ENCODE measurements at places on chromosomes 6 and 20.

DNA sequence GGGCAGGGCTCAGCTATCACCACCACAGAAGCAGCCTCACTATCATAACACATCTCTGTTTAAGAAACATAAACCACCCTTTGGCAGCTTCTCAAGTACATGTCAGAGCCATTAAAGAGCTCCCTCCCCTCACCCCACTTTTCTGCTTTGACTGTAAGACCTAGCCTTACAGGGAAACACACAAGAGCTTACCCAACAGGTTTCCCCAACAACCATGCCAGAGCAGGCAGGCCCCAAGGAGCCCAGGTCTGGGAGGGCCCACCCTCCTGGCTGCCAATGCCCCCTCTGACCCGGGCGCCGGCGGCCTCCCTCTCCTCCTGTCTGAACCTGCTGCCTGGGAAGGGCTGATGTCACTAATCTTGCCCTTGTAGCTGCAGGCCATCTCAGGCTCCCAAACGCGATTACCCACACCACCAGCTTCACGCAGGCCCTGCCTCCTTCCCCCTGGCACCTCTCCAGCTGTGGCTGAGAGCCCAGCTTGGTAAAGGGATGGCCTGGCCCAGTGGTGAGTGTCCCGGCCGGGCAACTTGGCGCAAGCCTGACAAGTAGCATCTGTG lies 402.0 kb downstream of the MAFB start:
- peak; percentile 42 for DNase-seq

DNA sequence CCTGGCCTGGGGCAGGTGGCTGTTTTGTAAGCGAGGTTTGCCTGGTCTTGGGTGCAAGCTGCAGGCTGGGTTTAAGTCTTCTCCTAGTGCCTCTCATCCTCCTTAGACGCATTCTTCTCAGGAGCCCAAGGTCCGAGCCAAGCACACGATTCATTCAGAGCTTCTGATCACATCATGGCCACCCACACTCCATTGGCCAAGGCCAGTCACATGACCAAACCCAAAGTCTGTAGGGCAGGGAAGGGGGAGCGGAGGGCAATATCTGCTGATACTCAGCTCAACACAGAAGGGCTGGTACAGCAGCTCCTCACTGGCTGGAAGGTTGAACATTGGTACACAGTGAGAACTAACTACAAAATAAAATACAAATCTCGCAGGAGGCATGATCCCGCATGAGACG lies 177.2 kb upstream of the AFDN start:
- no peak for DNase-seq

GRCh38 chr6:95846652-95847051 lies 169.1 kb upstream of the FUT9 start:
- no peak for DNase-seq

GRCh38 chr20:40702504-40702903 lies 13.5 kb upstream of the MAFB start:
- no peak for DNase-seq

DNA sequence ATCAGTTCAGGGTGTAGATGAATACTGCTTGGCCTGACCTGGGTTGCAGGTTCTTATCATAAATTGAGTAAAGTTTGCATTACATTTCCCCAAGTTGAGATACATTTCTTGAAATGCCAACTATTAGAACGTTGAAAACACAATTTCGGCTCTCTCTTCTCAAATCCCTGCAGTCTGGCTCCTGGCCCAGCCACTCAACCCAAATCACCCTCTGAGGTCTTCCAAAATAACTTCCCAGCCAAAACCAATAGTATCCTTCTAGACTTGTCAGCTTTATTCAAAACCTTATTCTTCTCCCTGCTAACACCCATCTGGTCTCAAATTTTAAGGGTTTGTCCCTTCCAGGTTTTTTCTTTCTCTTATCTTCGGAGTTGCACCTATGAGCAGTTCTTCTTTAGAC lies 263.6 kb downstream of the EYA4 start:
- DNase-seq: no peak

- DNase-seq: no peak
Measured at GRCh38 chr6:130776287-130776925, 50.8 kb upstream of the SMLR1 start.

DNA sequence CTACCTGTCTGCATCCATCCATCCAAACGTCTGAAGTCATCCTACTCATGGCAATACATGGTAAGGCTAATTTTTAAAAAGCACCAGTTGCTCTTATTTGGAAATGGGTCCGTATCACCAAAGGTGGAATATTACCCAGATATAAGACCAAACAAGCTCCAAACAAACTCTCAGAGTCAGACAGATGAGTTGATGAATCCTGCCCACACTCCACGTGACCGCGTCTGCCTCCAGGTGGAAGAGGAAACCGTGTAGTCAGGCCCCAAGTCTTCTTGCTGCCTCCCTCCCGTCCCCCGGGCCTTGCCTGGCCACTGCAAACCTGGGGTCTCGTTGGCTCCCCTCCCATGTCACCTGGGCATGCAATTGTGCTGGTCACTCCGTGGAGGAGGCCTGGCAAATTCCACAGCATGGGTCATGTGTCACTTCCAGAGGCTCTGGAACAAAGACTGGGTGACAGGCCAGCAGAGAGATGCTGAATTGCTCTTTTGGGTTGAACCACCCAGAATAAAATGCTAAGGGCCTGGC lies 31.8 kb downstream of the CTCFL start:
- no peak for DNase-seq

DNA sequence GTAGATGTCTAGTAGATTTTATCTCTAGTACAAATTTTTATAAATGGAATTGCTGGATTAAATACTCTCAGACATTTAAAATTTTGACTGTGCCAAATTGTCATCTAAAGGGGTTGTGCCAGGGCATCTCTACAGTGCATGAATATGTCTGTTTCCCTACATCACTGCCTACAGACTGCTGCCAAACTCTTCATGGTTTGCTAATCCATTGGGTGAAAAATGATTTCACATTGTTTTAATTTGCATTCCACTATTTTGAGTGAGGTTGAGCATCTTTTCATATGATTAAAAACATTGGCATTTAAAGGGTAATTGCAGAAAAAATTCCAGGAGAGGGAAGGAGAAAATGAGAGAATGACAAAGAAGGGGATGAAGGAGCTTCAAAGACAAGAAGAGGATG lies 267.7 kb upstream of the RNF24 start:
- no peak for DNase-seq

DNA sequence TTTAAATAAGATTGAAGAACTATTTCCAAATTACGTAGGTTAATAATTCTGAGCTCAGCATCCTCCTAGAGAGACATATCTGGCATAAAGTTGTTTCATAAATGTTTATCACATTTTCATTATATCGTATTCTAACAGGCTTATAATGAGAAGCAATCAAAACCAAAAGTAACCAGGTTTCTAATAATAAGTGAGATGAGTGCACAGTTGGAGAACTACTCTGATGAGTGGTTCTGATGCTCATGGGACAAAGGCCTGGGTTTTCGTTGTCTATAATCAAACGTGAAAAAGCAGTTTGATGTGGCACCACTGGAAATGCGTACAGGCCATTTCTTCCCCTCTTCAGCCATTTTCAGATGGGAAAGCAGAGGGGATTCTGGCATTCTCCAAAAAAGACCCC lies 4.7 kb upstream of the SERPINB6 start:
- no peak for DNase-seq

DNA sequence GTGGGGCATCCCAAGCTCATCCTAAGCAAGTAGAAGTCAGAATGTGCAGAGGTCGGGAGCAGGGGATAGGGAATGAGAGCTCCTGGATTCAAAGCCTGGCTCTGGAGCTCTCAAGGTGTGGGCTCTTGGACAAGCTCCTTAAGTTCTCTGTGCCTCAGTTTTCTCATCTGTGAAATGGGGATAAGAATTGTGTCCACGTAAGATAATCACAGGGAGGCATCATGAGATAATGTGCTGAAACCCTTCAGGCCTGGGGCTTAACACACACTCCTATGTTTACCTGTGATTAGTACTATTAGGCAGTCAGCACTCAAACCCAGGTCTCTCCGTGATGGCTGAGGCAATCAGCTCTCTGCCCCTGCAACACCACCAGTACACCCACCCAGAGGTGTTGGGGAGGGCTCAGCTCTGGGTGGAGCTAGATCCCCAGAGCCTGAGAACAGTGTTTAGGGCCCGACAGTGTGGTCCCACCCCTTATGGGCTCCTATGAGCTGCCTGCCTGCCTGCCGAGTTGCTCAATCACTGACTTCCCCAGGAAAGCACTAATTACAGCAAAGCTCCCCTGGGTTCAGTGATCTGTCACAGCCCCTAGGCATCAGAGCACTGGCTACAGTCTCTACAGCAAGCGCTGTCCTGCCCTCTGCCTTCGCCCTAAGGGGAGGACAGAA lies 6.3 kb upstream of the SIRPA start:
- no peak for DNase-seq

DNA sequence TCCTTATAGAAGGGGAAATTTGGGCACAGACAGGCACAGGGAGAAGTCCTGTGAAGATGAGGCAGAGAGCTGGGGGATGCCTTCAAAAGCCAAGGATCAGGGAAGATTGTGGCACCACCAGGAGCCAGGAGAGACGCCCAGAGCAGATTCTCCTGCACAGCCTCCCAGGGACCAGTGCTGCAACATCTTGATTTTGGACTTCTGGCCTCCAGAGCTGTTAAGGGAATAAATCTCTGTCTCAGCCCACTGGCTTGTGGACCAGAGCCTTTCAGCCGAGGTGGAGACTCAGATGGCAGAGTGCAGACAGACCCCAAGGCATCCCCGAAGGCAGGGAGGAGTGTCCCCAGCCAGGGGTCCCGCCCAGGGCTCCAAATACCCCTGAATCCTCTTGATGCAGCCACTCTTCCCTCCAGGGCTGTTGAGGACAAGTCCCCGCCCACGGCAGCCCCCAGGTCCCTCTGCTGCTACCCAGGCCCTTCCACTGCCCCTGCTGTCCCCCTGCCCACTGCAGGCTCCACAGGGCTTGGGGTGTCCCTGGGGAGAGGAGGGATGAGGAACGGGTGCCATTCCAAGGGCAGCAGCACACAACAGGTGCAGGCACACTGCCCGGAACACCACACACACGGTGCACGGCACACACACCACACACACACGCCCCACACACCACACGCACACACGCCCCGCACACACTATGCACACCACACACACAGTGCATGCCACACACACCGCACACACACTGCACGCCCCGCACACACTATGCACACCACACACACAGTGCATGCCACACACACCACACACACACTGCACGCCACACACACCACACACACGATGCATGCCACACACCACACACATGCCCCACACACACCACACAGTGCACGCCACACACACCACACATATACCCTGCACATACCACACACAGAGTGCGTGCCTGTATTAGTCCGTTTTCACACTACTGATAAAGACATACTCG lies 311.4 kb downstream of the TAF4 start:
- DNase-seq: no peak

DNA sequence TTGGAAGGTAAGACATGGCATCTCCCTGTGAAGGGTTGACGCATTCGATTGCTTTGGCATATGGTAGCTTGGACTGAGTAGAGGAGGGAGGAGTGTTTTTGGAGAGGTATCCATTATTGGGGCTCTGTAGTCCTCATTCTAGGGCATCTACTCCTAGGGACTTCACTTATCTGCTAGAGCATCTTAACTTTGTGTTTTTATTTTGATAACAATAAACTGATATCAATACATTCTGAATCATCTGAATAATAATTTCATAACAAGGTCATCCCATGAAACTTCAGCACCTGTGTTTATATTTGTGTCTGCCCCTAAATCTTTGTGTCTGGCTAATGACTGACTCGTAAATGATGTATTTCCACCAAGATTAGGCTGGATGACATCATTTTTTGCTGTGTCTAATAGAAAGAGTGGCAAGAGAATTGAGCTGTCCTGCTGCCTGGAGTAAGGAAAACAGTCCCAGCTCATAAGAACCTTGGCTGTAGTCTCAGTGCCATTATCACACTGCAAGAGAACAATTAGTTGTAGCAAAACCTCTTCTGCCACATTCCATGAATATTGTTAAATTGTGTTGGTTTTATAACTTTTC lies 288.5 kb downstream of the PRL start:
- no peak for DNase-seq

DNA sequence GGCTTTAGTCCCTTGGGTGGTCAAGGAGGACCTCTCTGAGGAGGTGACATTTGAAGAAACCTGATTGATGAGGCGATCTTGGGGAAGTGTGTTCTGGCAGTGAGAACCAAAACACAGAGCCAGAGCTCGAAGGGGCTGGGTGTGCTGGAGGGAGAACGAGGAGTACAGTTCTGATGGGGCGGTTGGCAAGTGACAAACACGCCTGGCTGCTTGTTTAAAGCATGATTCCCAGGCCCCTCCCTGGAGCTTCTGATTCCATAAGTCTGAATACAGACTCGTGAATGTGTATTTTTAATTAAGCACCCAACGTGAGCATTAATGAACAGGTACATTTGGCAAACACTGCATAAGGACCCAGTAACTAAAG lies 886 bp upstream of the NFATC2 start:
- DNase-seq: no peak

GRCh38 chr20:7667194-7667593 lies 273.1 kb downstream of the HAO1 start:
- DNase-seq: no peak

GRCh38 chr6:169034516-169035167 lies 219.0 kb downstream of the THBS2 start:
- DNase-seq: no peak
